ENCODE measurements at places on chromosomes 7 and 10.

GRCh38 chr10:932589-932988, 1.1 kb upstream of the LARP4B start:
- no peak for DNase-seq

- no peak for DNase-seq
These were observed 980.5 kb downstream of the LRMDA start for GRCh38 chr10:76411729-76412435.

- no peak for DNase-seq
These were observed 35.2 kb downstream of the CCDC71L start for GRCh38 chr7:106625678-106626301.

DNA sequence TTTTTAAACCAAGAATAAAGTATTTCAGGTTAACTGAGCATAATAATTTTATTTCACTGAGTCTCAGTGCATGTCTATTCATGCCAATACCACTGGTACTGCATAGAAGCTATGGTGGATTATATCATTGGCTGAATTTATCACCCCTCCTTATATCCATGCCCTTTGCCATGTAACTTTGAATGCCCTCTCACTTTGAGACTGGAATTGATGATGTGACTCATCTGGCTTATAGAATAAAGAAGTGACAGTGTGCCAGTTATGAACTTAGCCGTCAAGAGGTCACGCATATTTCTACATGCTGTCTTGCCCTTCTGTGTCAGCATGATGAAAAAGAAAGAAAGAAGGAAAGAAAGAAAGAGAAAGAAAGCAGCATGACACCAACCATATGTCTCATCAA, 20.7 kb upstream of the ABLIM1 start:
- no peak for DNase-seq

All from head of caudate nucleus (tissue), 42 donors.